ENCODE measurements at places on chromosomes 16 and 17. TPM values are rescaled to one million over a fixed set of nuclear protein-coding genes. Genes with fewer than 3 reads are reported as not detected.

Gene FBXL19
- polyA plus RNA-seq, result 8.3 TPM

Gene PRR15L
- polyA plus RNA-seq, result 290 TPM

Gene OR2C1
- polyA plus RNA-seq, result not detected

Gene RTN4RL1
- polyA plus RNA-seq, result under 0.01 TPM

Gene UTS2R
- not detected for polyA plus RNA-seq

Gene LPO
- polyA plus RNA-seq, result not detected

Gene DOK4
- 103 TPM for polyA plus RNA-seq

Gene ULK2
- 4.6 TPM for polyA plus RNA-seq

DNA sequence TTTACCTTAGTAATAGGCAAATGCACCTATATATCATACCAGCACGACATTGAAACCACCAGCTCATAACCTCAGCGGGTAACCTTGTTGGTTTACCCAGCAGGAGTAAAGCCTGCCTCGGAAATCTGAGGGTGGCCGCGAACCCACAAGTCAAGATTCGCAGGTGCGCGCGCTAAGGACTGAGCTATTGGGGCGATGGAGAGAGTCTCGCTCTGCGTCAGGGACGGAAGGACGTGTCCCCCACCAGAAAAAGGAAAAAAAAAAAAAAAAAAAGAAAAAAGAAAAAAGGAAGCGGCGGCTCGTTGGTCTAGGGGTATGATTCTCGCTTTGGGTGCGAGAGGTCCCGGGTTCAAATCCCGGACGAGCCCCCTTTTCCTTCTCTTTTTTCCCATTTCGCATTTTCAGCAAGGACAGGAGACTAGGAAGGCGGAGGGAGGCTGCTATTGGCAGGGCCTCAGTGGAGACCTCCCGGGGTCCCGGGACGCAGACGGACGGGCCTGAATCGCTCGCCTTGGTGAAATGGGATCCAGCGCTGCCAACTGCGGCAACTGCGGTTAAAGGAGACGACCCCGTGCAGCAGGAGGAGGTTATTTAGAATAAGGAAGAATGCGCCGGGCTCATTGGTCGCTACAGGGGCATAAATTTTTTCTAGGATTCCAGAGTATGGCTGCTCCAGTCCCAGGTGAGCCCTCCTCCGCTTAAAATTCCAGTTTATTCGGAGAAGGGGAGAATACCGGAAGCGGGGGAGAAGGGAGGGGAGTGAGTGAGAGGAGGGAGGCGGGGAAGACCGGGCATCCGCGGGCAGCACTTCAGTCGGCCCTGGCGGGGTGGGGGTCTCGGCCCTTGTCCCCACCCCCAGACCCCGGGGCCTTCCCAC, at the start of gene OR1F1:
TSS of gene OR1F1 (plus strand) at position 407 of the 877 bp plus-strand sequence.
- DNase-seq, result no peak

DNA sequence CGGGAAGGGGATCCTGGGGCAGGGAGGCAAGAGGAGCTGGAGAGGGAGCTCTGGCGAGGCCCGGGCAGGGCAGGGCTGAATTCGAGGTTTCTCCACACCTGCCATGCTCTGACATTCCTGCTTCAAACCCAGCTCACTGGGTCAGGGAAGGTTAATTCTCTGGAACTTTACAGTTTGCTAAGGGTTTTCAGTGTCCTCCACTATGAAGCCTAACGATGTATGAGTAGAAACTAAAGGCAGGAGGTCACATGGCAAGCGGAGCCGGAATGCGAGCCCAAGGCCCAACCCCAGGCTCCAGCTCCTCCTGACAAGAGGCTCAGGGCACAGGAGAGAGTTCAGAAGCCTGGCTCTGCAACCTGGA, 29.2 kb downstream of the DCAKD start:
- DNase-seq, result no peak

DNA sequence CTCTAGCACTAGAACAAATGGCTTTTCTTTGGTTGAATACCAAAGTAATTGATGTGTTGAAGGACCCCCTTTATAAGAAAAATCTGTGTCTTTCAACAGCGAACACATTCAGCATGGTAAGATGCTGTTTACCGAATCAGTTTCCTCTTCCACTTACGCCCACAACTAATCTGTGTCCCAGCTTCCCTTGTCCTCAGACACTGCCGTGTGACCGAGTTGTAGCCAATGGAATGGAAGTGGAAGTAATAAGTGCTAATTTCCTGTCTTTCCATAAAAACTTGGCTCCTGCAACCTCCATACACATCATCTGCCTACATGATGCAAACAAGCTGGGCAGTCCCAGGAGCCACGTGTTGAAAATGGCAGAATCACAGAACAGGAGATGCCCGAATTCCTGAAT, 10.4 kb downstream of the CDIPT start:
- peak; percentile 76 for DNase-seq

GRCh38 chr16:67697422-67698185, 21.5 kb downstream of the GFOD2 start:
- DNase-seq, result peak; percentile 11

DNA sequence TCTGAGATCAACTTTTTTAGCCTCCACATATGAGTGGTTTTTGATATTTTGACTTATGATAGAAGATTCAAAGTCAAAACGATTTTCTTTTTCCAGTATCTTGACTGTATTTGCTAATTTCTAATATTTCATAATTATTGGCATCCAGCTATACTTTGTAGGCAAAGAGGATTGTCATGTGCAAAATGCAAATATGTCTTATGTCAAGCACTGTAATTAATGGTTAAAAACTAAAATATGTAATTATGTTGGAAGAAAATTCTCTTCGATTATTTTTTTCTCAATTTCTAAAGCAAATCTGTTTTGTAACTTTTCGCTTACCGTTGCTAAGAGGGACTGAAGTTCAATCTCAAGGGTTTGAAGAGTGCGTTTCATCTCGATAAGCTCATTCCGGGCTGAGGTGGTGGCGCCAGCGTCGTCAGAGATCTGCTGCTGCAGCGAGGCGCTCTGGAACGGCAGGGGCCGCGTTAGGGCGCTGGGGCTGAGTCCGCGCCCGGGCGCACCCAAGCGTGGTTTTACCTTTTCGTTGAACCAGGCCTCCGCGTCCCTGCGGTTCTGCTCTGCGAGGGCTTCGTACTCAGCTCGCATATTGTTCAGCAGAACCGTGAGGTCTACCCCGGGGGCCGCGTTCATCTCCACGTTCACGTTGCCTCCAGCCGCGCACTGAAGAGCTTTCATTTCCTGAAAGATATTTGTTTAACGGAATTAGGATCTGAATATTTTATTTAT, 3.0 kb downstream of the KRT27 start:
- no peak for DNase-seq

DNA sequence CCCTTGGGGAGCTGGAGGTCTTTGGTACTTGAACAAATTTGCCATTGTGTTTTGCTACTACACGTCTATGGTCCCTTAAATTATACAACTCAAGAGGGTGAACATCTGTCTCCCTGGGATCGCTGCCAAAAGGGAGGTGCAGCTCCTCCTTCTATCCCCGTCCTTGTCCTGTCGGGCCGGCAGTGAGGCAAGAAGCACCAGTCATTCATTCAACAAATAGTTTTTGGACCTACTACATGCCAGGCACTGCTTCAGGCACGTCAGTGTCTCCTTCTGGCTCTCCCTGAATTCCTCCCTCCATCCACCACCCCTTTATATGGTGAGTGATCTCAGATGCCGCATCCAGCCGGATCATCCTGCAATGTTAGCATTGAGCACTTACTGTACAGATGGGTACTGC, 2.2 kb upstream of the RPL38 start:
- DNase-seq, result peak; percentile 89

DNA sequence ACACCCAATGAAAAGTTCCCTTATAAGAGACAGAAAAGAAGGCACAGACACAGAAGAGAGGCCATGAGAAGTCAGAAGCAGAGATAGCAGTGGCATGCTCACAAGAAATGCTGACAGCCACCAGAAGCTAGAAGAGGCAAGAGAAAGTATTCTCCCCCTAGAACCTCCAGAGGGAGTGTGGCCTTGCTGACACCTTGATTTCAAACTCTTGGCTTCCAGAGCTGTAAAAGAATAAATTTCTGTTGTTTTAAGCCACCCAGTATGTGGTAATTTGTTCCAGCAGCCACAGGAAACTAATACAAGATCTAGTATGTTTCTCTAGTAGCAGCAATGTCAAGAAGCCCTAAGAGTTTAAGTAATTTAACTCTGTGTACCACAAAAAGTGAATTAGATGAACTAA, 87.2 kb upstream of the NOG start:
- no peak for DNase-seq

- no peak for DNase-seq
These were observed 631 bp downstream of the RETREG3 start for GRCh38 chr17:42608305-42609181.

- DNase-seq, result no peak
These were observed 46.3 kb downstream of the C16orf78 start for GRCh38 chr16:49419862-49420261.

DNA sequence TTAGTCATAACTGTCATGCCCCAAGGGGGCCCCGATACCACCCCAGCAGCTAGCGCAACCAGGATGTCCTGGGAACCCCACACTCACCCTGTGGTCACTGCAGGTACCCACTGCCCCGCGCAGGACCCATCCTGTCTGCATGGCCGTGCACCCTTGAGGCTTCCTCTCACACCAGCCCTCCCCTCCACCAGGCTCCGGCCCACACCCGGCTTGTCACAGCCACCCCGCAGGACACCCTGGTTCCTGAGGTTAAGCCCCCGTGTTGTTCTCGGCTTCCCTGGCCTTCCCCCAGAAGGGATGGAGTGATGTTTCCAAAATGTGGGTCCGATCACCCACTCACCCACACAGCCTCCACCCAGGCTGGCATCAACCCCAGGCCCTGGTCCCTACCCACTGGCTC, 7.5 kb downstream of the DNASE1L2 start:
- DNase-seq, result no peak
